ENCODE measurements at places on chromosomes 12 and 14.

- no peak for DNase-seq
Observed at GRCh38 chr14:78162202-78162601, 8.0 kb upstream of the NRXN3 start.

GRCh38 chr12:39586816-39587215 lies 32.8 kb downstream of the ABCD2 start:
- DNase-seq: no peak

DNA sequence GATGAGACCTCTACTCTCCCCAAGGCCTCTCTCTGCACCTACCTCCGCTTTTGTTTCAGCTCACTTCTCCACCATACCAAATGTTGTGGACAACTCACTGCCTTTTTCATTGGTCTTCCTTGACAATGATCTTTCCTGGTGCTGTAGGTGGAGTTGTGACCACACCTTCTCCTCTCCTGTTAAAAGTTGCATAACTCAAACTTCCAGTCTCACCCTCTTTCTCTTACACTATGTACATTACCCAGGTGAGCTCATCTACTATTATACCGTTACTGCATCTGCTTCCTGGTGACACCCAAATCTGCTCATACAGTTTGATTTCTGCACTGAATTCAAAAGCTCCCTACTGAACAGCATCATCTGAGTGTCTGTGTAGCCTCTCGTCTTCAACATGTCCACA lies 542.8 kb downstream of the GALC start:
- no peak for DNase-seq

GRCh38 chr14:58665773-58666500 lies 28.2 kb downstream of the DACT1 start:
- DNase-seq: no peak

- no peak for DNase-seq
Observed at GRCh38 chr12:89538897-89539296, 13.1 kb upstream of the POC1B start.

DNA sequence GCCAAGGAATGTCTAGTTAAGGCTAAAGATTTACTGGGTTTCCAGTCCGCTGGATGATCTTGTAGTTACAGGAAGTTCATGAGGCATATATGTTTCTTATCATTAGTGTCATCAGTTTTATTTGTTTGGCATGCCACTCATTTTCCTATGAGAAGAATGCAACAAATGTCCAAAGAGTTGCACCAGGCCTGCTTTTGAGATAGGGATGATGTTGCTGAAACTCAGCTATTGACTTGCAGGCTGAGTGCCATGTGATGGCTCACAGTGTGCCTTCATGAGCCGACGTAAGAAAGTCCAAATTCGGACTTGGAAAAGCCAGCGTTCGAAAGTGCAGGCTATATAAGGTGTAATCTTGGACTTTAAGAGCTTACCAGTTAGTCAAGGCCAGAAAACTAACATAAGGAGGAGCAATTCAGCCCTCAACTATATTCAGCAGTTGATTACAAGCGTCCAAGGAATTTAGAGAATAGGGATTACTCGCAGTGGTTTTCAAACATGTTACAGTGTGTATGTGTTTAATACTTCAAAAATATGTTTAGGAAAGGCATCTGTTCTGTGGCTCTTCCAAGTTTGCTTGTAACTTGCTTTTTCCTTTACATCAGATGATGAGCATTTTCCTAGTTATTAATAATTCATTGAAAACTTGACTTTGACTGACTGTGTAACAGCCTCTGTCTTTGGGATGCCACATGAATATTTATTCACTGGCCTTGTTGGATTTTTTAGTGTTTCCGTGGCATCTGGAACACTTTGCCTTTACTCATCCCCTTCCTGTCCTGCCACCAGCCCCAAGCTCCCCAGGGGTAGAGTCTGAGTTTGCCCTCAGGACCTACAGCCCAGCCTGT lies 101.3 kb downstream of the LGMN start:
- no peak for DNase-seq

- DNase-seq: no peak
Observed at GRCh38 chr14:83147006-83147405, 1613.4 kb upstream of the SEL1L start.

DNA sequence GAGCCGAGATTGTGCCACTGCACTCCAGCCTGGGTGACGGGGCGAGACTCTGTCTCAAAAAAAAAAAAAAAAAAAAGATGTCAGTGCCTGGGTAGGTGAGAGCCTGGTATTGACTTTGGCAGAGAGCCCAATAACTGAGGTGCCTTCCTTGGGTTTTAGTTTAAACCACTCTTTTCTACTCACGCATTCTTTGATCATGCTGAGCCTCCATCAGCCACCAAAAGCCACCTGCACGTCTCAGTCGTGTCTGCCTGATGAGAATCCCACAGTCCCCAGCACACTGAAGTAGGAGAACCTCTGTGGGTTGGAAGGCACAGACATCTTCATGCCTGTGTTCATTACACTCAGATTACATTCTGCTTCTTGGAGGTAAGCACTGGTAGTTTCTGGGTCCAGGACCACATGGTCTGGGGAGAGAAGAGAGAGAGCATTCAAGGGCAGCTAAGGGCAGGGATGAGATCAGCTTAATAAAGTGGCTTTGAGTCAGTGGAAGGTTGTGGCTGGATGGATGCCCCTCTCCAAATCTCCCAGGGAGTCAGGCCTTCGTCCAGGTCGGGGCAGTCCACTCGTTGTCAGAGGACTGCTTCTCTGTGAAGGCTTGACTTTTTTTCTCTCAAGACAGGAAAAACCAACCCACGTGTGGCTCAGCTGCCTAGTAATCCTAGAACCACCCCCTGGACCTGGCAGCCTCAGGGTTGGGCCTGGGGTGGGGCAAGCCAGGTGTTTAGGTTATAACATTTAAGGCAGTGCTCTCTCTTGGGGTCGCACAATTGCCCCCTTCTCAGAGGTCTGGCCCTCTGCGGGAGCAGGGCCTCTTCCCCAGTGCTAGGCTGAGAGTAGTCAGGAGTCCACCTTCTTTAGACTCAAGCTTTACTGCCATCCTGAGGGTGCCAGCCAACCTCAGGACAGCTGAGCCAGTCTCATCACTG lies 32.6 kb upstream of the MAX start:
- DNase-seq: no peak

DNA sequence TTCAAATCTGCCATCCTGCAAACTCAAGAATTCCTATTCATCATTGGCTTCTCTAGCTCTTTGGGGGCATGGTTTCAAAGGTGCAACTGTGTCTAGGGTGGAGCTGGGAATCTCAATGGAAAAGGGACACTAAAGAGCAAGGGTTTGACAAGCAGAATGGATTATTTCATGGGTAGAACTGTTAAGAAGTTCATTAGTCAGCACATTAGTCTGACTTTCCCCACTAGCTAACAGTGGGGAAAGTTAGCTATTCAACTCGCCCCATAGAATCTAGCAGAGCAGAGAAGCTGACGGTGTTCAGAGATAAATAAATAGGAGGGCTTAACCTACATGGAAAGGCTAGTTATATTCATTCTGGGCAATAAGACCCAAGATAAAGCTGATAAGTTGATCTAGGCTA lies 153.9 kb downstream of the EMP1 start:
- DNase-seq: no peak

DNA sequence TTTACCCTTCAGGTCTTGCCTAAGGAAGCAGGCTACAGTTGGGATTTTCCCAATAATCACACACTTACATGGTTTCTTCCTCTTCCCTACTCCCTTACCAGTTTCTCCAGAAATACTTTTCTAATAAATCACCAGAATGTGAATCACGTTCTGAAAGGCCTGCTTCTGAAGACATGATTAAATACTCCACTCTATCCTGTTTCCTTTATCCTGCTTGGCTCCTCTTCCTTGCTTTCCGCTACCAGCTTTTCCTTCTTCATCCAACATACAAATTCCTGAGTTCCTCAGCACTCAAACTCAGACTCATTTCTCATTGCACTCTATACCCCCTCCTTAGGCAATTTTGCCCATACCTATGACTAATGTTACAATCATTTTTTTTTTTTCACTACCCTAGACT lies 118.3 kb downstream of the MGAT4C start:
- no peak for DNase-seq

DNA sequence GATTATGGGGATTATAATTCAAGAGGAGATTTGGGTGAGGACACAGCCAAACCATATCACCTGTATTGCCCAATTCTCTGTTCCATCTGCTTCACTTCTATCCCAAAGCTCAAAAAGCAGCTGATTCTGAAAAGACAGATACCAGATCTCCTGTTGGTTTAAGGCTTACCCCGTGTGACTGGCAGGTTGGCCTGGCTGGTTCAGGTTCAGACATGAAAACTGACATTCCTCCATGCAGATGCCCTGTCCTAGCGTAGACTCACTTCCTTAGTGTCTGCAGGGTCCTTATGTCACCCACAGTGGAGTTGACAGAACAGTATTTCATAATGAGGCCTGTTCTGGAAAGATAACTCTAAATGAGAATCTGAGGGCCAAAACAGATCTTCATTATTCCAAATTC lies 61.1 kb upstream of the FLRT2 start:
- no peak for DNase-seq

- no peak for DNase-seq
Observed at GRCh38 chr12:45128637-45129036, 77.7 kb upstream of the DBX2 start.

- DNase-seq: no peak
Observed at GRCh38 chr14:89315493-89316470, 101.3 kb downstream of the FOXN3 start.

GRCh38 chr12:100895192-100895591 lies 100.6 kb downstream of the ANO4 start:
- no peak for DNase-seq

DNA sequence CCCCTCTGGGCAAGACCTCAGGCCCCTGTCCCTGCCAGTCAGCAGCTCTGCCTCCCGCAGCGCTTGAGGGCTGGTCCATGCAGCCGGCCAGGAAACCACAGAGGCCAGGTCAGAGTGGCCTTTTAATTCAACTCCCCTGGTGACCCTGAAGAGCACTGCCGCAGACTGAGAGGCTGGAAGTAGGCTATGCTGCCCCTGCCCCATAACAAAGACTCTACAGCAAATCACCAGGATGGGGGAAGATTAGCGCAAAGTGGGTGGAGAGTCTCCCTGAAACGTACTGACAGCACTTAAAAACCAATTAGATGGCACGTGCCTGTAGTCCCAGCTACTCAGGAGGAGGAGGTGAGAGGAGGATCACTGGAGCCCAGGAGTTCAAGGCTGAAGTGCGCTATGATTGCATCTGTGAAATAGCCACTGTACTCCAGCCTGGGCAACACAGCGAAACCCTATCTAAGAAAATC lies 70.5 kb downstream of the ITPK1 start:
- DNase-seq: no peak

- no peak for DNase-seq
Observed at GRCh38 chr14:101476916-101477553, 84.3 kb upstream of the DIO3 start.

DNA sequence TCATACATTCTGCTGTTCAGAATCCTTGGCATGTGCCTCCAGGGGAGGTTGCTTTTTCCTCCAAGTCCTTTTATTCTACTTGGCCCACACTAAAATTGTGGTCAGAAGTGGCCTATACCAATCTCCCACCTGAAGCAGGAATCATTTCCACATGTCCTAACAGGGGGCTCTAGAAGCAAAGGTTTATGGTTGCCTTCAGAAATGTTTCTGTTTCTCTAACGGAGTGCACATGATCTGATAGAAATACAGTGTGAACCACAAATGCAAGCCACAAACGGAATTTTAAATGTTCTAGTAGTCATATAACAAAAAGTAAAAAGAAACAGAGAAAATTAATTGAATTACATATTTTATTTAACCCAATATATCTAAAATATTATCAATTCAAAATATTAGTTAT lies 4.0 kb downstream of the PTGER2 start:
- no peak for DNase-seq

- DNase-seq: no peak
Observed at GRCh38 chr12:120799243-120800045, 73.8 kb downstream of the ACADS start.

DNA sequence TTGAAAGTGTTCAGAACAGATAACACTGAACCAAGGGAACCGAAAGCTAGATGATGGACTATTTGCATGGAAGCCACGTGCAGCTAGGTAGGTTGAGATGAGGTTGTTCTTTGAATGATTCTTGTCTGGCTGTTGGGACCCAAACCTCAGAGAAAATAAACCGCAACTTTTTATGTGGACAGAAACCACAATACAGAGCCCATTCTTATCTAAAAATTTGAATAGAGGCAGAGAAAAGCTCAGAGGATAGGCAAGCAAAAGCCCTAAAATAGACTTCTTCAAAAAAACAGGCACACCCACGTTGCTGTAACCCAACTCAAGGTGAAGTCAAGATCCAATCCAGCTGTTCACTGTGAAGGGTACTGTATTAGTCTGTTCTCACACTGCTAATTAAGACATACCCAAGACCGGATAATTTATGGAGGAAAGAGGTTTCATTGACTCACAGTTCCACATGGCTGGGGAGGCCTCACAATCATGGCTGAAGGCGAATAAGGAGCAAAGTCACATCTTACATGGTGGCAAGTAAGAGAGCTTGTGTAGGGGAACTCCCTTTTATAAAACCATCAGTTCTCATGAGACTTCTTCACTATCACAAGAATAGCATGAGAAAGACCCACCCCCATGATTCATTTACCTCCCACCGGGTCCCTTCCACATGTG lies 353.8 kb downstream of the AACS start:
- no peak for DNase-seq

- DNase-seq: no peak
Observed at GRCh38 chr14:103361867-103362266, 23.3 kb upstream of the MARK3 start.

DNA sequence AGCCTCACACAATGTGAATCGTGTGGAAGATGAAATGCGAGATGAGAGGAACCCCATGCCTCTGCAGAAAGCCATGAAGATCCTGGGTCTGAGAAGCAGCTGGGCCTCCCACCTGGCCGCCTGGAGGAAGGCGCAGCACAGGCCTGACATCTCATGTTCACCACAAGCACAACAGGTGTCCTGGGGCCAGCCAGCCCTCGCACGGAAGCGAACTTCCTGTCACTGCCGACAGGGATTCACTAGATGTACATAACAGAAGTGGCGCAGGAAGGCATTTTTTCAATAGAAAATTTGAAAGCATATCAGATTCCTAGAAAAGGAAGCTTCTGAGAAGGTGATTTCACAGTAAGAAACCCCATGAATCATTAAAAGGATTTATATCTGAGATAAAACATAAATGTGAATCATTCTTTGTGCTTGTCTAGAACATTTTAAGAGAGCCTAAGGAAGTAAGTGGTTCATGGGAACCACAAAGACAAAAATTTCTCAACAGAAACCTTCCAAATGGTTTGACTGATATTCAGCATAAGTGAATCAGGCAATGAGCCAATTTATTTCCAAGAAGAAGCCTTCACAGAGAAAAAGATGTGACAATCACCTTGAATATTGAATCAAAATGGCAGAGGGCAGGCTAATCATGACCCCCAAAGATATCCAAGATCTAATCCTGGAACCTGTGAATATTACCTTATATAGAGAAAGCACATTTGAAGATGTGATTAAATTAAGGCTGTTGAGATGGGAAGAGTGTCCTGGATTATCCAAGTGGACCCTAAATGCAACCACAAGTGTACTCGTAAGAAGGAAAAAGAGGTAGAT lies 311.9 kb downstream of the DUSP6 start:
- DNase-seq: peak; percentile 88

- DNase-seq: no peak
Observed at GRCh38 chr12:95118138-95118787, 44.8 kb upstream of the NR2C1 start.
